H1 (cell line): ENCODE measurements at places on chromosomes 12 and 14. TPM values are rescaled to one million over a fixed set of nuclear protein-coding genes. Genes with fewer than 3 reads are reported as not detected.

DNA sequence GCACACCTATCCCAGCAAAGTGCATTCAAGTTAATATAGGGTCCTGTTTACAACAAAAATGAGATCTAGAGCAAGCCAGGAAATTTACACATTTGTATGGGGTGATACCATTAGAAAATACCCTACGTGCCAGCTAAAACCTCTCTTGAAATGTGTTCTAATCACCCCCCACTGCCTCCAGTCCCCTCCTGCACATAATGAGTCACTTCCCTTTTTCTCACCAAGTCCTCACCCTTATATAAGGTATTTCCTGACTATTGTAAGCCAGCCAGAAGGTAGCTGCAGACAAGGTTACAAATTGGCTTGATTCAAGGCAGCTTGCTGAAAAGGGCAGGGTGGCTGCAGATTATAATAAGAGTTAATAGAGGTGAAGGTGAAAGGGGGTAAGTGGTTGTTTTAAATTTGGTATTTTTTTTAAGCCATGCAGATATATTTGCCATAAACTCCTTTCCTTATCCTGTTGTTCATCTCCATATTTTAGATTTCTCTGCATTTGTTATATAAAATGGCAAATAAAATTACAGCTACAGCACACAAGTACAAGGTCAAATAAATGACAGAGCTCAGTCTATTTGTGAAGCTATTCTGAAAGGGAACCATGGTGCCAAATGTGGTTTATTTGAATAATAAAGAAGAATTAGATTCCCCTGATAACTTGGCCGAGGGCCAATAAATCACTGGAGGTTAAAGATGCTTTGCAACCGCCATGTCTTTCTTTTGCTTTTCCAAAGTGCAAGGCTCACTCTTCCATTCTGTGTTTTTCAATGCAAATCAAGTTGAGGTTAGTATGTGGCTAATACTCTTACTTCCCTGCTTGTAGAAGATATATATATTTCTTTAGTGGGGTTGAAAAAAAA lies 385.9 kb downstream of the EGLN3 start:
- DNase-seq: peak; percentile 31

DNA sequence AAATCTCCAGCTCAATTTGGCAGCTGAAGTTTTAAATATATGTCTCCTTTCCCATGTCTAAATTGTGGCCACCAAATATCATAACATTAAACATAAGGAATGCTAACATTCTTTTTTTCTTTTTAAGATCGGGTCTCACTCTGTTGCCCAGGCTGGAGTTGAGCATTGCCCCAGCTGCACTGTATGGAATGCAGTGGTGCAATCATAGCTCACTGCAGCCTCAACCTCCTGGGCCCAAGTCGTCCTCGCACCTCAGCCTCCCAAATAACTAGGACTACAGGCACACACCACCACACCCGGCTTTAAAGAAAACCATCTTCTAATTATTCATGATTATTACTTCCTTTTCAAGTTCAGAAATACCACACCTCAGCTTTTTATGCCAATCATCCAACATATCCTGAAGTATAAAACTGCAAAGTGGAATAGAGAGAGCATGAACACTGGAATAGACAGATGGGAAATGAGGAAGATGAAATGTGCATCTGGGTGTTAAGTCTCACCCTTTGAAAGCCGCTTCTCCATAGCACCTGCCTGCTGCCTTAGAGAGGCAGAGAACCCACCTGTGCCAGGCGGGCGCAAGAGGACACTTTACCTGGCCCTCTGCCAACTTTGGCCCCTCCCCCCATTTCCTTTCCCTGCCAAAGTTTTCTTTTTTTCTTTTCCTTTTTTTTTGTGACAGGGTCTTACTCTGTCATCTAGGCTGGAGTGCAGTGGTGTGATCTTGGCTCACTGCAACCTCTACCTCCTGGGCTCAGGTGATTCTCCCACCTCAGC lies 2.8 kb upstream of the EML1 start:
- no peak for DNase-seq

DNA sequence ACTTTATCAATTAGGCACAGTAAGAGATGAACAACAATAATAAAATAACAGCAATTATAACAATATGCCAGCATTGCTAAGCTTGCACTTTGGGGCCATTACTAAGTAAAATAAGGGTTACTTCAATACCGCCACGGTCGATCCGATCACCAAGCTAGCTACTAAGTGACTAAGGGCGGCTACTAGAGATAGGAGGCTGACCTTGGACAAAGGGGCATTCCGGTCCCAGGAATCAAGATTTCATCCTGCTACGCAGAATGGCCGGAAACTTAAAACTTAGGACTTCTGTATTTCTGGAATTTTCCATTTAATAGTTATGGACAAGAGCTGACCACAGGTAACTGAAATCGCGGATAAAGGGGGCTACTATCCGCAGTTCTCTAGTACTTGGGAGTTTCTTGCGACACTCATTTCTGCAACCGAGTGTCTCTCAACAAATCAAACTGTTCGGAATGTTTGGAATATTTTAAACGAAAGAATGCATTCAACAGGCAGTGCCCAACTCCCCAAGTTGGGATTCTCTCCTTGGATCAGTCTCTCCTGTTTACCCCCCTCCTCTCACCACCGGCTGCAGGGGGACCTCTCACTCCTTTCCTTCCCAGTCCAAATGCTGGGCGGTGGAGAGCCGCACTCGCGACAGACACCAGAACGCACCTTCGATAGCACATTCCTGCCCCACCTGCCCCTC lies 650 bp downstream of the HEBP1 start:
- DNase-seq: no peak

- no peak for DNase-seq
Observed at GRCh38 chr14:104692261-104692938, 3.0 kb downstream of the INF2 start.

DNA sequence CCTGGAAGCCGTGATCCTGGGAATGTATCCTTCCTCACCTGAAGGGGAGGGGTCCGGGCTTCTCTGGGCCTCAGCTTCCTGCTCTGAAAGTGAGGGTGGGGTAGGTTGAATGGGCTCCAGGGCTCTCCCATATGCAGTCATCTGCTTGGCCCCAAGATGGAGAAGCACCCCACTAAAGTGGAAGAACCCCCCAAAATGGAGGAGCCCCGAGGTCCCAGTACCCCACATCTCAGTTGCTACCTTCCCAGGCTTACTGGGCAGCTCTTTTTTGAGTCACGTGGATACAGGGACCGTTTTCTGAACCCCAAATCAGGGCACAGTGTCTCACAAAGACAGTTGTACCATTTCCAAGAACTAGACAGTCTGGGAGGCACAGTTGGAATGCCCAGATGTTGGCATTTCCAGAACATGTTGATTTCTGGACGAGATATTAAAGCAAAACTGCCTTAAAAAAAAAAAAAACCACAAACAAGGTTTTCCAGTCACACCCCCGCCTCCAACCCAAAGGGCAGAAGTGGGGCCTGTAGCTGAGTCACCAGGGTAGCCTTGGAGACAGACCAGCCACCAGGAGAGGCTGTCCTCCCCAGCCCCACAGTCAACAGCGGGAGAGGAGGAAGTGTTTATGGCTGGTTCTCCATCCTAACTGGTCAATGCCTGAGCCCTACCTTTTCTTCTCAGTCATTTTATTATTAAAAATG lies 12.1 kb downstream of the VASH1 start:
- DNase-seq: no peak

DNA sequence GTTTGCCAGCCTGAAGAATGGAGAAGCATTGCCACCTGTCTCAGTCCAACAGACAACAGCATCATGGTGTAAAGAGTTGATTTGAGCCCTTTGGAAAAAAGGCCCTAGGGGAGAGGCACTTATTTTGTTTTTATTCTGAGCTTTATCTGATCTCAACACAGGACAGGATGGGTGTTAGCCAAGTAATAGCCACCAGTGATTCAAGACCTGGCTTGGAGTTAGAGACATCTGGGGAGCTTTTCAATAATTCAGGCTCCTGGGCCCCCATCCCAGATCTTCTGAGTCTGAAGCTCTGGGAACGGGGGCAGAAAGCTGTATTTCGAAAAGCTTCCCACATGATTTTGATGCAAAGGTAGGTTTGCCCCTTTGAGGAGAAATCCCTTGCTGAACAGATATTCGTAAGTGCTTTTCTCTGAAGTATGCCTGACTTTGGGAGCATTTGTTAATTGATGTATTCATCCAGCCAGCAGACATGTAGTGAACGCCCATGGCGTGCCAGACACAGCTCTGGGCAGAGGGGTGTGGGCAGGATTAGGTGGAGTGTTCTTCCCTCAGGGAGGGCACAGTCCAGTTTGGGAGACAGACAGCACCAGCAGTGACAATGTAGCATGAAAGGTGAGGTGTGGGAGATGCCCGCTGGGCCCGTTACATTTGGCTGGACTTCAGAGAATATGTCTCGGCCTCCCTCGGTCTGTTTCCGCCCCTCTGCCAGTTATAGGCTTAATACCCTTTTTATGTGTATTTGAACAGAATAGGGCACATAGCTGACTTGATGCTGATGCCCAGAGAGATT lies 72.5 kb downstream of the TSPAN9 start:
- no peak for DNase-seq

- DNase-seq: no peak
Observed at GRCh38 chr12:20577054-20577453, 118.1 kb upstream of the SLCO1C1 start.

- no peak for DNase-seq
Observed at GRCh38 chr12:99284161-99284560, 363.4 kb upstream of the GARIN6 start.

DNA sequence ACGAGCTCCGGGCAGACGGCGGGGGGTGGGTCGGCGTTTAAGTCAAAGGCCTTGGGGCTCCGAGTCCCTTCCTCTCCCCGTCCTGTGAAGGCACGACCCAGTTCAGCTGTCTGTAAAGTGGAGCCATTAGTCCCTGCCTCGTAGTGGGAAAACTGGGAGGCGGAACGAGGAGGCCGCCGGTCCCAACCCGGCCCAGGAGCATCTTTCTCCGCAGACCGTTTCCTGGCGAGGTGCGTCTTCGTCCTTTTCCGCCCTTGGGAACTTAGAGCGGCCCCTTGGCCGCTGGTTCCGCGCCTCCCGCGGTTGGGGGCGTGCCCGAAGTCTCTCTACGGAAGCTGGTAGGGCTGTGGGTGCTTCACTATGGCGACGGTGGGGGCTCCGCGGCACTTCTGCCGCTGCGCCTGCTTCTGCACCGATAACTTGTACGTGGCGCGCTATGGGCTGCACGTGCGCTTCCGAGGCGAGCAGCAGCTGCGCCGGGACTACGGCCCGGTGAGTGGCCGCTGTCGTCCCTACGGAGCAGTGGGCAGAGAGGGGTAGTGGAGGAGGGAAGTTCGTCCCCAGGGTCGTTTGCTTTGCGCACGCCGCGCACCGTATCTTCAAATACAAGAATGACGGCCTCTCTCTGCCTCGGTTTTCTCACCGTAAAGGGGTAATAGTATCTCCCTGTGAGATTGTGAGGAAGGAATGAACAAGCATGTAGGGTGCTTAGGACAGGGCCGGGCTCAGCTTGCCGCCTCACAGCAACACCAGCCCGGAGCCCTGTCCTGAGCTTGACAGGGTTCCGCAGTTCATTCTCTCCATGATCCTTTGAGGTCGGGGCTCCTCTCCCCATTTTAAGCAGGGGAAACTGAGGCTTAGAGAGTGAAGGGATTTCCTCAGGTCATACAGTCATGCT lies at the start of gene OGFOD2:
TSS of gene OGFOD2 (plus strand) at position 353 of the 898 bp plus-strand sequence. CDS start at position 361, 8 bp downstream.
- peak; percentile 51 for DNase-seq

DNA sequence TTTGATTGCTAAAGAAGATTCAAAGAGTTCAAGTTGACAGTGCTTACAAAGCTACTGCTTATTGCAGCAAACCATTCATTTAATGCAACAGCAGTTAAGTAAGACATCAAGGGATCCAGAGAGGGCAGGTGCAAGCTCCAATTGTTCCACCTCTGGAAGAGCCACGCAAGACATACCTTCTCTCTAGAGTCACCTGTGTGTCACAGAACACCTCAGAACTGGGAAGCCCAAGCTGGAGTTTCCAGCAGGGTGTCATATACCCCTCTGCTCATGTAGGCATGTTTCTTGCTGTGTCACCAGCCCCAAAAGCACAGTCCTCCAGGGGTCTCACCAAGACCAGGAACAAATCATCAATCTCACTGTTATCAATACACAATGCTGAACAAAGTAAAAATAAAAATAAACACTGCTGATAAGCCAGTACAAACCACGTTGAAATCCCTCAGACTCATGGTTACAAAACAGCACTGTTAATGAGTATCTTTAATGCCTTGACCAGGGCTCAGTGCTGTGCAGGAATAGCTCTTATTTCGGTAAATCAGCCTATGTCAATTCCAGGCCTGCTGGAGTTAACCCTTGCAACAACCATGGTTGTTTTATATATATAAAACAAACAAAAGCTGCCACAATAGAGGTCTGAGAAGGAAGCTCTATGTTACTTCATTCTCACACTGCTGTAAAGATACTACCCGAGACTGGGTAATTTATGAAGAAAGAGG lies 37.4 kb upstream of the BATF start:
- DNase-seq: peak; percentile 22

DNA sequence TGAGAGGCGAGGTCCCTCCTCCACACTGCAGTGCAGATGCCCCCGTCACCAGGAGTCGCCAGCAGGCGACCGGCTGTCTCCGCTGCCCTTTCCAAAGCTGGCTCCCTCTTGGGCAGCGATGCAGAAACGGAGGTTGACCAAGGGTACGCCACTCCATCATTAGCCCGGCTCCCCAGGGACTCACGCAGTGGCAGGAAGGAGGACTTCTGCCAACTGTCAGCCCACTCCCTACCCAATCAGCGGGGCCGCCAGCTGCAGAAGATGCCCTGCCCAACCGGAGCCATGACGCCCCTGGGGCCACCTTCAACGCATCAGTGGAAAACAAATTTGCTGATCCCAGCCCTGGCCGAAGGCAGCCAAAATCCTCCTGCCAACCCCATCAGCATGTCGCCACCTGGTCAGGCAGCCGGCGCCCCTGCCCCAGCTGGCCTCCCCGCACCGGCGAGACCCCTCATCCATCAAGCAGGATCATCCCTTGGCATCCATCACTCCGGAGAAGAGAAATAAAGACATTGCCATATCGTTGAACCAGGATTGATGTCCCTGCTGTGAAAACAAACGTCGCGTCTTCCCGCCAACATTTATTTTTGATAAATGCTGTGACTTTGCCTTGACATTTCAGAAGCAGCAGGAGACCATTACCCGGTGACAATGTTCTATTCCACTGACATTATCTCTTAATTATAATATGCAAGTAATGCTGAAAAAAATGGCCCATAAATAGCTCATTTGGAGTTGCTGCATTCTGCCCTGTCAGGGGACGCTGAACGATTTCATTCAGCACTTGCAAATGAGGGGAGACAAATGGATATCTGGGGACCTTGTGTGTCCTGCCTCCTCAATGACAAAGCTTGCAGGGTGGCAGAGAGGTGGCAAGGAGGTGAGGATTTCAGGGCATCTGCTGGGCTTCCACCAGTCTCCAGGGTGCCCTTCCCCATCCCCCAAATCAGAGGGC lies 105.1 kb downstream of the SCARB1 start:
- DNase-seq: no peak

GRCh38 chr12:52662093-52662917 lies 10.3 kb upstream of the KRT2 start:
- DNase-seq: no peak

- DNase-seq: no peak
Observed at GRCh38 chr12:52350021-52350620, 17.2 kb downstream of the KRT85 start.

EMC9 gene
- 36.9 and 38.4 TPM in 2 replicates for total RNA-seq

LRP1-AS gene
- total RNA-seq: not detected in 2 replicates

EML1 gene
- total RNA-seq: 24.7 and 32.9 TPM in 2 replicates

CEP170B gene
- total RNA-seq: 32.3 and 33.8 TPM in 2 replicates

ABCD4 gene
- total RNA-seq: 84.8 and 97.7 TPM in 2 replicates

TMCC3 gene
- total RNA-seq: 3.2 and 4.1 TPM in 2 replicates
